ENCODE measurements at places on chromosomes 4 and X.

- DNase-seq = no peak
Observed at GRCh38 chr4:84070289-84070688, 428.8 kb downstream of the NKX6-1 start.

DNA sequence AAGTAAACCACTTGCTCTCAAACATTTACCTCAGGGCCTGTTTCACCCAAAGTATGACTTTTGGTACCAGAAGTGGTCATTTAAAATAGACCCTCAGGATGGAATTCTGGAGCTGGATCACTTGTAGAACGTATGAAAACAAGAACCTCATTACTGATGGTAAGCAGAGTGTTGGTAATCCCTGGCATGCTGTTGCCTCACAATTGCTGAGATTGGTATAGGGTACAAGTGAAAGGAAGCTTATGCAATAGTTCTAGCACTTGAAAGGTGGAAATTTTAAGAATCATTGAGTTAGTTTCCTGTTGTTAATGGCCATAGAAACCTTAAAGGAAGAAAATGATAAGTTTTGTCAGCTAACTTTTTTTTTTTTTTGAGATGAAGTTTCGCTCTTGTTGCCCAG lies 22.3 kb upstream of the THOC2 start:
- DNase-seq = no peak

- DNase-seq = no peak
Observed at GRCh38 chrX:144616317-144616716, 631.0 kb upstream of the SPANXN1 start.

DNA sequence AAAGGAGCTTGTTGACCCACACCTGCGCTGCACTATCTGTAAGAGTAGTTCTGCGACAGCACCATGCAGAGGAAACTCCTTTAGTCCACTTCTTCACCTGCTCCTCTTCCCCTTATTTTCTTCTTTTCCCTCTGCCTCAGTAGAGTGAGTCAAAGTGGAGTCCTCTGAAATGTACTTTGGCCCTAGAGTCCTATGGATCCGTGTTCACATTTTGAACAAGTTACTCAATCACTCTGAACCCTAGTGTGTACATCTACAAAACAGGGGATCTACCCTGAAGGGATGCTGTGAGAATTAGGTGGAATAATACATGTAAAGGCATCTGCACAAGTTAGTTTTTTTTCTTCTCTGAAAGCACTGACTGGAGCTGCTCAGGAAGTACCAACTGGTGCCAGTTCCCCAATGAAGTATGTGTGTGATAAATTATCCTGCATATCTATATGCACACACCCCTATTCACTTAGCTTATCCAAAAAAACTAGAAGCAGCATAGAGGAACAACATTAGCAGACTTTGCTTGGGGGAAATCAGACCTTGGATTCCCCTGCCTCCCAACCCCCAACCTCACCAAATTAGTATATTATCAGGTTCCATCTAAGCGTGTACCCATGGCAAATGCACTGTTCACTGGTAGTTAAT lies 118.5 kb upstream of the FAM9C start:
- DNase-seq = no peak

GRCh38 chr4:140047017-140047640 lies 106.9 kb downstream of the MAML3 start:
- no peak for DNase-seq

DNA sequence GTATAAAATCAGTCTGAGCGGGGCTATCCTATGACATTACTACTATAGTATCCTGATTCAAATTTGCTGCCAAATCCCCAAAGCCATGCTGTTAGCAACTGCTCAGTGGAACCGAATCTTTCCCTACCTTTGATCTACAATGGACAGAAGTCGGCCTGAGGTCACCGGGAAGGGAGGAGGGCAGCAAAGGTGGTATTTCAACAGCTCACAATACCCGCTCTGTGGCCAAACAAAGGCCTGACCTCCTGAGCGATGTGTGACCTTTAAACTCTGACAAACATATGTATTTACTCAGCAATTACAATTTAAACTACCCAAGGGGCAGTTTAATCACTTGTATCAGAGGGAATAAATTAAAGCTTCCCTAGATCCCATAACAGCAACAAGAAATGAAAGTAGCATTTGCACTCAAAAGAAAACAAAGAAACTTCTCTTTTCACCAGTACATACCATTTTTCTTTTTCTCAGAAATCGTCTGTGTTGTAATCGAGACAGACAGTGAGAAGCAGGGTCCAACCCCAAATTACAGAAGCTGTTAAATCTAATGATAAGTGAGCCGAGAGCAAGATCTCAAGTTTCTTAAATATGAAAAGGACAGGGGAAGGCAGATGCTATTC lies 11.6 kb upstream of the TMEM128 start:
- DNase-seq = no peak

DNA sequence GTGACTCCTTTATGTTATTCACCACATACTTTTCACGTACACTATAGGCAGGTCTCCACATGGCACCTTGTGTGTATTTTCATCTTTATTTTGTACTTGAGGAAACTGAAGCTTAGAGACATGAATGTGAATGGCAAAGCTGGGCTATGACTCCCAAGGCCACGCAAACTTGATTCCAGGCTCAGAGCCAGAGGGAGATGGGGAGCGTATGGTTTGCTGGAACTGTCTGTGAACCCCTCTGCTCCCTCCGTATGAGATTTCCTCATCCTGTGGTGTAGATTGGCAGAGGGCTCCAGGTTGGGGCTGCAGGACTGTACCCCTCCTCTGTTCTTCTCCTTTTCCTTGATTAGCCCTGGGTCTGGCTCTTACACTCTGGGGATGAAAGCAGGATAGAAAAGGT lies 16.1 kb upstream of the STARD8 start:
- no peak for DNase-seq

DNA sequence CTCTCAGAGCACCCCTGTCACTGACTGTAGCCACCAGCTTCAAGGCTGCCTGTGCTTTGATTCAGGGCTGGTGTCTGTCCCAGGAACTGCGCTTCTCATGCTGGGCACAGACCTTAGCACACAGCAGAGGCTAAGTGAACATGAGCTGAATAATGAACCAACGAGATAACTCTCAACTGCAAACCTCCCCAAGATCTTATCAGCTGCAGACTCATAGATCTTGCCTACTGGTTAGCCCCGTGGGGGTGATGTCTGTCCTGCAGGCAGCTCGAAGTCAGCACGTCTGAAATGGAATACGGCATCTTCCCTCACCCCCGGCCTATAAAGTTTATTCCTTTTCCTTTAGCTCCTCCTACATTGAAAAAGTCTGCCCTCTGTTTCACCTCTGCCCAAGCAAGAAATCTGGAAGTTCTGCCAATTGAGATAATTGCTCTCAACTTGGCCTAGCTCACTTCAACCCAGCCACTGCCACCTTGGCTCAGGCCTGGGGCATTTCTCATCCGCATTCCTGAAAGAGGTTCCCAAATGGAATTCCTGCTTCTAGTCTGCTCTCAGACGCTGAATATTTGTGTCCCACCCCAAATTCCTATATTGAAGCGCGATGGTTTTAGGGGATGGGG lies 73.7 kb downstream of the GATB start:
- DNase-seq = no peak

DNA sequence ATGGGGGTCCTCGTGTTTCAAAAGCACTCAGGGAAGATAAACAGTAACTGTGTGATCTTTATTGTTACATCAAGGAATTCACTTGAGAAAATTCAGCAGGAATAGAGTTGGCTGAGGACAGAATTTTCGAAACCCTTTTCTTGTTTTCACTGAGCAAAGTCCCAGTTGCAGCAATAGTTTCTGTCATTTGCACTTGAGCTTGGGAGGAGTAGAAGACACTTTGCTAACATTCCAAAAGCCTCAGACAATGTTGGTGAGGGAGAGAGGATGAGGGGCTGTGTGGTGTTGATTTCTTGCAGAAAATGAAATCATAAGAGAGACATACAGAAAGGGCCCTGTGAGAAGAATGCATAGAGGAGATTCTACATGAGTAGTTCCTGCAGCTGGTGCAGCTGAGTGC lies 151.9 kb upstream of the DIPK2B start:
- no peak for DNase-seq

DNA sequence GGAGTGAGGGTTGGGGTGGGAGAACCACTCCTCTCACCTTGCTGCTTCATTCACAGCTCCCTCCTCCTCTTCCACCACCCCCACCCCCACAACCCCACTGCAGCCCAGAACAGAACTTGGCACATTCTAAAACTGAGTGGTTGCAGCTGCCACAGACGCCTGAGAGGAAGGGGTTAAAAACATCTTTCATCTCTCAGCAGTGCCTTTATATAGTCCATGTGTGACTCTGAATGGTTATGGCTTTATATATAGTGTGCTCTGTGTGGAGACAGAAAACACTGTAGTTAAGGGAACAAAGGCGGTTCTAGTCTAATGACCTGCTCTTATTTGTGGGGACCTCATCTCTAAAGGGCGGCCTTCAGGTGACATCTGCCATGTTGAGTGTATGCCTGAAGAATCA lies 144.8 kb downstream of the BCOR start:
- no peak for DNase-seq

GRCh38 chr4:110621839-110622751 lies 782 bp downstream of the PITX2 start:
- no peak for DNase-seq

- no peak for DNase-seq
Observed at GRCh38 chrX:82589410-82589809, 918.7 kb upstream of the POU3F4 start.
